ENCODE measurements at places on chromosomes 6 and 20.

DNA sequence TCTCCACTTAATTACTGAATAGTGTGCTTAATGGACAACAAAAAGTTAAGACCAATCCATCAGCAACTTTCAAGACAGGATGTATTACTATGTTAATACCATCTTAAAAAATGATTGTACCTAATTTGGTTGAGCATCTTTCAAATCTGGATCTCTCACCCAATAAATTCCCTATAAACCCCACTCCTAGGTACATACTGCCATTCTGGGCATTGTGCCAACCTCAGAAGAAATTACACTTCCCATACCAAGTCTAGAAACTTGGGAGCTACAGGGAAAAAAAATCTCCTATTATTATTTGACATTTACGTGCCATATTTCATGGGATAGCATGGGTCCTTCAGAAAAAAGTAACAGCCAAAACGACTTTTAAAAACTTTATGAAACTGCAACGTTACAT lies 5.1 kb downstream of the SYNCRIP start:
- DNase-seq = no peak

DNA sequence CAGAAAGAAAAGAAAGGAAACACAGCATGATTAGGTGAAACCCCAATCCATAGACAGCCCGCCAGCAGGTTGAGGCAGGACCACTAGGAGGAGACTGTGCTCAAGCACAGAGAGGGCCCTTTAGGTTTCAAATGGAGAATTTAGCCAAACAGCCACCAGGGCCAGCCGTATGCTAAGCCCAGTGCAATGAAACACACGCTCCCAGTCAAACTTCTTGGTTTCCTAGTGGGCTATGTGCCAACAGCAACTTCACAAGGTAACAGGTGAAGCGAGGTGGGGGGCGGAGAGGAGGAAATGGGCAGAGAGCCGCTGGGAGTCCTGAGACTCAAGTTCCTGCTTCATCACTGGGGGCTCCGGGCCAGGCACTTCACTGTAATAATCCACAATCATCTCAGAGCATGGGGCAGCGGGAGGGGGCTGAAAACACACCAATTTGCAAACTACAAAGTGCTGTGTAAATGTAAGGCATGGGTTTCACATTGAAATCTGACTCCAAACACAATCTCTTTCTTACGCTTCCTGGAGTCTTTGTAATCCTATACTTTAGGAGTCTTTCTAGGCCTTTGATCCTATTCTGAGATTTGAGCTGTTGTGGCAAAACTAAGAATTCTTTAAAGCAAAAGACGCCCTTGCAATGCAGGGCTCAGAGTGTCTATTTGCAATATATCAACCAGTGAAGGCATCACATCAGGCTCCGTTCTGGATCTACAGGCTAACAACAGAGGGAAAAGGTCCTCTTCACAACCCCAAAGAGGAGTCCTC lies 117.3 kb downstream of the OPRM1 start:
- DNase-seq = no peak

- no peak for DNase-seq
These were observed 101.7 kb downstream of the TSHZ2 start for GRCh38 chr20:53073636-53074415.

- no peak for DNase-seq
These were observed 10.7 kb upstream of the SLA2 start for GRCh38 chr20:36656733-36657132.

DNA sequence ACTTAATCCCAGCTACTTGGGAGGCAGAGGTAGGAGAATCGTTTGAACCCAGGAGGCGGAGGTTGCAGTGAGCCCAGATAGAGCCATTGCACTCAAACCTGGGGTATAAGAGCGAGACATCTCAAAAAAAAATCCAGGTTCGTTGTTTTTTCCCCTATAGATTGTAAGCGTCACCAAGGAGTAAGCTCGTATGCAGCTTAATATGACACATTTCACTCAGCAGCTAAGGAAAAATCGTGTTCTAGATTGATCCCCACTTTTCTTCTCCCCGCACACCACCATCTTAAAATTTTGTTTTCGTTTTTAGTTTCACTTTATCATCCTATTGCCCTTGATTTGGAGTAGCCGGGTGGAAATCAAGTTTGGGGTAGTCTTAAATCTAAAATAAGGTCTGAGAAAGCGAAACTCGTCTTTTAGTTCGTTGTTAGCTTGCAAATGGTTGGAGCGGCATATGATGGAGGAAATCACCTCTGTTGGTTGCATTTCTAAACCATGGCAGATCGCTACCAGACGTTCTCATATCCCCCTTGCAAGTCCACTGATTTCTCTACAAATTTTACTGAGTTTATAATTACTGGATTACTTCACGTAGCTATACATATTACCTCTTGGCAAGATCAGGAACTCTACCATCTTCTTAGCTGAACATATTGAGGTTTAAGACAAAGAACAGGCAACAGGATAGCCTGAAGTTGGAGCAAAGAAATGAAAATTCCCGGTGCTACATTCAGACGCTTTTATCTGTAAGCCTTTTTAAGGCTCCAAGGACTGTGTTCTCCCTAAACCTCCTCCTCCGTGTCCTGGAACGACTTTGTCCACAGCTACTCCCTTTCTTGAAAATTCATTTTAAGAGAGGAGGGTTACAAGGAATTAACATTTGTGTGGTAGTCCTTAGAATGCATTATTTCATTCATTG lies 91.1 kb upstream of the BTN3A2 start:
- no peak for DNase-seq

DNA sequence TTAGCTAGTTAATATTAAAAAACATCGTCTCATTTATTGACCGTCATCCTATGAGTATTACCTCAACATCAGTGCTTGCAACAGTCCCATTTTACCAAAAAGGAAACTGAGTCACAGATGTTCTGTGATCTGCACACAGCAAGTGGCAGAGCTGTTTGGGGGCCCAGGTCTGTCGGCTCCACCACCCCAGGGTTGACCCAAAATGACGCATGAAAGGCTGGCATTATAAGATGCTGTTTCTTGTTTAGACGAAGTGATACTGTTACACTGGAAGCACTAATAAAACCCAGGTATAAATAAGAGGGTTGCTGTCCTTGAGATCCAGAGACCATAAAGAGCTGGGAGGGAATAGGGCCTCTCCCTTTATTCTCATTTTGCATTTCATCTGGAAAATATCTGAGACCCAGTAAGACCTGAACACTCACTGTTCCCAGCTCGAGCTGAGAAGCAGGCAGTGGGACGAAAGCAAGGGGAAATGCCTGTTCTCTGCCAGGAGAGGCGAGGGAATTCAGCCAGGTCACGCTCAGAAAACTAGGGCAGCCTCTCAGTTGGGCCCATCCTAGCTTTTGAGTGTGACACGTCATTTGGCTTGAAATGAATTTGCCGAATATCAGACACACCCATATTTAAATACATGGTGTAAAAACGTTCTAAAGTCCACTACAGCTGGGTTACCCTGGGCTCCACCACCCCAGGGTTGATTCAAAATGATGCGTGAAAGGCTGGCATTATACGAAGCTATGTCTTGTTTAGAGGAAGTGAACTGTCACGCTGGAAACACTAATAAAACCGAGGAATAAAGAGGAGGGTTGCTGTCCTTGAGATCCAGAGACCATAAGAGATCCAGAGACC lies 1.4 kb upstream of the MICAL1 start:
- no peak for DNase-seq

GRCh38 chr6:167993831-167994230 lies 3.6 kb upstream of the KIF25 start:
- no peak for DNase-seq

GRCh38 chr20:47358672-47359529 lies 2.4 kb upstream of the ZMYND8 start:
- no peak for DNase-seq

GRCh38 chr6:155197932-155198331 lies 65.9 kb upstream of the CLDN20 start:
- no peak for DNase-seq

- DNase-seq = no peak
These were observed 198.3 kb downstream of the HTR1B start for GRCh38 chr6:77264970-77265369.

All from frontal cortex (tissue), 4 donors.